NCI-H1092 (cell line): ENCODE measurements at places on chromosomes 1 and 21.

DNA sequence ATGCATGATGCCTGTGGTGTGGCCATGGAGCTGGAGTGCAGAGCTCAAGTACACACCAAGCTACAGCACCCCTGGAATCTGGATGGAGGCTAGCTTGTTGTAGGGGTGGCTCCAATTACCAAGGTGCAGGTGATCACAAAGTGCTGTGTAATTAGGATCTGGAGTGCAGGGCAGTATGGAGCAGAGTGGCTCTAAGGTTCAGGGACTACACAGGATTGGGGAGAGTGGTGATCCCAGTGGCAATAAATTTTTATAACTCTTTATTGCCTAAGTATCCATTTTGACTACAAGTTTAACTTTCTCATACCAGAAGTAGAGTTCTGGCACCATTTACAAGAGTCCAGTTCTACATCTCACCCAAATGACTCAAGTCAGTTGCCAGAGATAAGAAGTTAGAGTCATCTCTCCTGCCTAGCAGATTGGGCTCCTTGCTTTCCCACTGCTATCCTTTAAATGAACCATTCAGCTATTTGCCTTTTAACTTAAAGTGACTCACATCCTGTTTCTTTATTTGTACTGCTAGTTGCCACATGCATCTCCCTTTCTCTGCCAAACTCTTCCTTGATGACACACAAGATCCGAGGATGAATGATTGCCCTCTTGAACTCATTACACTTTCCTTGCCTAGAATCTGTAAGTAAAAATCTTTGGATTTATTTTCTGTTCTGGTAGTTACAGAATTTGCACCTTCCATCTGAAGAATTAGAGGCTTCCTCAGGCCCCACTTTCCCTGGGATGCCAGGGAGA lies 427.2 kb downstream of the KCNT2 start:
- no peak for DNase-seq

DNA sequence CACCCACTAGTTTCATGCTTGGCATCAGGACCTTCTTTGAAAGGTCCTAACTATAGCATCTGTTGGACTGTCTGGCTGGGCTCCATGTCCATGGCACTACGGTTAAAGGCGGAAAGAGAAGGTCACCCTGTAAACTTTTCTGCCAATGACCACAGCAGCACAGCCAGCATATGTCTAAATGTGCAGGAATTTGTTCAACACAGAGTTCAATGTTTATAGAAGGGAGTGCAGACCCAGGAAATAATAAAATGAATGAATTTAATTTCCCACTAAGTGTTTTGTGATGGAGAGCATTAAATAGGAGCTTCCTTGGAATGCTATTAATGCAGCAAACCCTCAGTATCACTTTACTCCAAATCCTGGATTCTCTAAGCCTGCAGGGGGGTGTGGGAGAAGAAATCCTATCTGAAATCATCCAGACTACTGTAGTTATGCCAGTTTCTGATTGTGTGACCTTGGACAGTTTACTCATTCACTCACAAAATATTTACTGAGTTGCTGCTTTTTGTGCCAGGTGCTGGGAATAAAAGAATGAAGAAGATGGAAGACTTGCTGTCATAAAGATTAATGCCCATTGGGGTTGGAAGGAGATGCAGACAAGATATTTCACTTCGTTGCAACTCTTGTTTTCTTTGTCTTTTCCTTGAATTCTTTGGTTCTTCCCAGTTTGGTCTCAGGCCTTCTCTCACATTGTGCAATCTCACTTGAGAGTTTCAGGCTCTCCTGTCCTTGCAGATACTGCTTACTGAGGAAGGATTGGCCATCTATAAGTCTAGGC lies 195.0 kb downstream of the ROR1 start:
- DNase-seq = no peak

DNA sequence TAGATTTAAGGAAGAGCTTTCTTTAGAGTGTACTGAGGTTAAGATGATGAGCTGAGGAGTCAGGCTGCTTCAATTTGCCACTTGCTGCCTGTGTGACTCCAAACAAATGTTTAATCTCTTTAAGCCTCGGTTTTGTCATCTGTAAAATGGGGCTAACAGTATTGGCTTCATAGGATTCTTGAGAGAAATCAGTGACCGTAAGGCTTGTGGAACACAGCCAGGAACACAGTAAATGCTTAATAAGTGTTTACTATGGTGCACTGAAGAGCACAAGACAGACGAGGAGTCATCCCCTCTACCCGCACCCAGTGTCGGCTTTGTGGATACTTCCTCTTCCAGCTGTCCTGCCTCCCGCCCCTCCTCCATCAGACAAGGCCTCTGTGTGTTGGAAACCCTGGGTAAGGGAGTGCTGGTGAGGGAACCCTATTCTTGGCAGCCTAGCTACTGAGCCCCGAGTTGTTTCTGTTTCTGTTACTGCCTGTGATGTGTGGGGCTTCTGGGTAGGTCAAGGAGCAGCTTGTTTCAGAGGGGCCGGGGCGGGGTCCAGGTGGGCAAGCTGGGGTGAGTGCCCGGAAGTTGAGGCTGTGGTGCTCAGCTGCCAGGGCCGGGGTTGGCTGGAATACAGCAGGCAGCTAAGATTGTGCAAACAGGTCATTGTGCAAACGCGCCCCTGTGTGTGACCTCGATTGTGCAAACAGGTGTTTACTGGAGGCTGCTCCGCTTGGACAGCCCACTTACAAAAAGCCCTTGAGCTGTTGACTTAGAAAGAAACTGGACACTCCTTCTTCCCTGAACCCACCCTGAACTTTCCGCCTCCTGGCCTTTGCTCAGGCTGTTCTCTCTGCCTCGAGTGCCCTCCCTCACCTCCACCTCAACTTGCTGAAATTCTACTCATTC lies 4.0 kb upstream of the CSF3R start:
- DNase-seq = peak; percentile 64

GRCh38 chr1:219514728-219515127 lies 98.2 kb downstream of the ZC3H11B start:
- no peak for DNase-seq

GRCh38 chr1:218344814-218345672 lies at the start of gene TGFB2:
TGFB2 (plus strand) TSS chr1:218345336; CDS start chr1:218346702, 1,366 bp downstream.
- DNase-seq = peak; percentile 65

- DNase-seq = no peak
These were observed 34.1 kb upstream of the PRDM15 start for GRCh38 chr21:41913230-41913629.

DNA sequence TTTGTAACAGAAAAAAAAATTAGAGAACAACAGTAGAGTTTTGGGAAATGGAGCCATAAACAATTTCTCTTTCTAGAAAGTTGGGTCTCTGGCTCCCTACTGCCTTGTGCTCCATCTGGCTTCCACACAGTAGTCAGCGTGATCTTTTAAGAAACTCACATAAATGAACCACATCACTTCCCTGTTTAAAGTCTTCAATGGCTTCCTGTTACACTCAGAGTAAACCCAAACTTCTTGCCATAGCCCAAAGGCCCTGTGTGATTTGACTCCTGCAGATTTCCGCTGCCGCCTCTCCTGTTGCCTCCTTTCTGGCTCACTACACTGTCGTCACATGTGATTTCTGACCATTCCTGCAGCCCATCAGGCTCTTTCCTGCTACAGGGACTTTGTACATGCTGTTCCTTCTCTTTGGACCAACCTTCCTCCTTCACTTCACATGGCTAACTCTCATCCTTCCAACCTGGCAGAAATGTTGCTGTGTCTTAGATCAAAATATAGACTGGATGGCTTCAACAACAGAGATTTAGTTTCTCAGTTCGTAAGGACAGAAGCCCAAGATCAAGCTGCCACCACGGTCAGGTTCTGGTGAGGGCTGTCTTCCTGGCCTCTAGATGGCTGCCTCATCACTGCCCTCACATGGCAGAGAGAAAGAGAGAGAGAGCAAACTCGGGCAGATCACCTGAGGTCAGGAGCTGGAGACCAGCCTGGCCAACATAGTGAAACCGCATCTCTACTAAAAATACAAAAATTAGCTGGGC lies 34.0 kb downstream of the OPRD1 start:
- no peak for DNase-seq

- no peak for DNase-seq
These were observed 68.5 kb upstream of the ZBTB18 start for GRCh38 chr1:243982447-243983018.
